Epithelial cell of proximal tubule (primary cell): ENCODE measurements at places on chromosomes 7 and 10.

GRCh38 chr7:148507787-148508186, 82.8 kb upstream of the C7orf33 start:
- no peak for DNase-seq

- DNase-seq = peak; percentile 95
These were observed 4.6 kb upstream of the TSPAN15 start for GRCh38 chr10:69446650-69447151.

DNA sequence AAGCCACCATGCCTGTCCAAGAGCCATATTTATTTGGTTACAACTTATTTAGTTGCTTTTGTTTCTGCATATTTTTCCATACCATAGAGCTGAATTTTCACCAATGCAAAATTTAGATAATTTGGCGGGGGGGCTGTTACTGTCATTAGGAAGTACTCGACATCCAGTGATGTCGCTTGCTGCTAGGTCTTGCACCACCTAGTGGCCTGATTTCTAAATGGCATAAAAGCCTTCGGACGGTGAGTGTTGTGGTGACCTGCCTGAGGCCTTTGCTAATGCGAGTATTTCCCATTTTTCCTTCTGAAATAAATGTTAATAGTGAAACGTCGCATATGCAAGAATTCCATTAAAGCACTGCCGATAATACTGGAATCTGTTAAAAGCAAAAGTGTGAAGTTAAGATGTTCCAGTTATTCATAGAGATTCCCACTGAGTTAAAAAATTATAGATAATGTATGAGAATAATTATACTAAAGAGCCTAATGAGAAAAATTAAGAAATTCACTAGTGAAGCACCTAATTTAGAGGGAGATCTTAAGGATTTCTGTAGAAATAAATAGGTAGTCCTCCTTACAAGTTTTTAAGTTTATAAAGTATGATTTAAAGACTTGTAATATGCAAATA, 86.1 kb upstream of the DNAJB6 start:
- DNase-seq = no peak

GRCh38 chr10:123252779-123253178, 98.6 kb downstream of the BUB3 start:
- no peak for DNase-seq

GRCh38 chr7:28919510-28919909, 38.6 kb downstream of the TRIL start:
- no peak for DNase-seq

DNA sequence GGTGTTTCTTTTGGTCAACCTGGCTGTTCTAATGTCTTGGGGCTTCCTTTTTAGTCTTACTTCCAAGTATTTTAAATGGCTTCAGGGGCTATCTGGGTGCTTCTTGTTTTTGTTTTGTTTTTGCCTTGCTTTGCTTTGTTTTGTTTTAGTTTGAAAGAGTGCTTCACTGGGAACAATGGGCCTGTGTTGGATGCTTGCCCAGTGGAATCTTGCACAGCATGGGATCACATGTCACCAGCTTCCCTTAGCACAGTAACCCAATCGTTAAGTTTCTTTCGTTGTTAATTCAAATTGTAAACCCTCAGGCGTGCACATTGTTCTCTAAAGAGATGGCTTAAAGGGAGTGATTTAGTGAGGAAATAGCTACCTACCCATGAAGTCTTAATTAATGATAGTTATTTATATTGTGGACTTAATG, 8.9 kb downstream of the COL17A1 start:
- DNase-seq = peak; percentile 50

DNA sequence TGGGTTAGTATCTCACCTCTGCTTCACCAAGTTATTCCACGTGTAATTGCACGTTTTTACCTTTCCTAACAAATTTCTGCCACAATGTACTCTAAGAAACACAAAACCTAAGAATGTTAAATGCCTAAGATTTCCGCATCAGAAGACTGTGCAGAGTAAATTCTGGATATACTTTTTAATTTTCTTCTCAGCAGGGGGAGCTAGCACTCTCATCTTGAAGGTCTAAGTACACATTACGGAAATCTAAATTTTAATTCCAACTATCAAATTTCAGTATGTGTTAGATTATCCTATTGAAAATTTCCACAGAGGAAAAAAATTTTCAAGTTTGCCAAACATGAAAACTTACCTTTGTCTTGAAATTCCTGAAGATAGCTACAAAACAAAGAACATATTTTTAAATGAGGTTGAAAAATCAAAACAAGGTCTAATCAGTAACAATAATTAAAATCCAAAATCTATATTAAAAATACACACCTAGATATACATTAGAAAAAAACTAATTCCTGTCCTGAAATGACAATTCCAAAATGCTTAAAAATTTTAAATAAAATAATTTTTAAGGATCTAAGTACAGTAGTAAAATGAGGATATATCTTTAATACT, 10.5 kb downstream of the SKAP2 start:
- no peak for DNase-seq
